Stimulated activated CD4-positive, alpha-beta T cell treated with anti-CD3 and anti-CD28 coated beads, Interleukin-2, amount 100 ng/mL, for 48 hours (primary cell): ENCODE measurements at places on chromosomes 7 and 10.

DNA sequence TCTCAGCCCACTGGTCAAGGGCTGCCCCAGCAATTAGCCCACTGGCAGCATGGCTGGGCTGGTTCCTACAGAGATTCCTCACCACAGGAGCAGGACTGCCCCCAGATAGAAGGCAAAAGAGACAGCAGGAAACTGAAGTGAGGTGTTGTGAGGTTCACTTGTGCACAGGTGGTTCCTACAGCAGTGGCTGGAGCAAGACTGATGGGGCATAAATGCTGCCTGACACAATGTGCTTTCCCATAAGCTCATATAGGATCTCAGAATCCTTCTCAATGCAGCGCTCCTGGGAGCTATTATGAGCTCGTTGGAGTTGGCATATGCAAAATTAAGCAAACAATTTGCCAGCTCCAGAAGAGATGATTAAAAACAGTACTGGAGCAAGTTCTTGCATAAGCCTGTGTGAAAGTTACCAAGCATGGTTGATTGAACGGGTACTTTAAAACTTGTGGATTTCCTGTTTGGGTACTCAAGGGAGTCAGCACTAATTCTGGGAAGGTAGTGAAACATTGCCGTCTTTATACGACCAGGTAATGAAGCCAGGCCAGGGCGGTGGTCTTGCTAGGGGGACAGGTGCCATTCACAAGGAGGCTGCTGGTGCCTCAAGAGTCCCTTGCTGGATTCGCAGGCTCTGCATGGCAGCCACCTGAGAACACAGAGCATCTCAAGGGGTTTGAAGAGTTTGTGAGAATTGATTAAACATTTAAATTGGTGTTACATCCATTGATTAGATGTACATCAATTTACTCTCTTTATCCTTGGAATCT, 20.3 kb upstream of the PRKCQ start:
- no peak for DNase-seq

DNA sequence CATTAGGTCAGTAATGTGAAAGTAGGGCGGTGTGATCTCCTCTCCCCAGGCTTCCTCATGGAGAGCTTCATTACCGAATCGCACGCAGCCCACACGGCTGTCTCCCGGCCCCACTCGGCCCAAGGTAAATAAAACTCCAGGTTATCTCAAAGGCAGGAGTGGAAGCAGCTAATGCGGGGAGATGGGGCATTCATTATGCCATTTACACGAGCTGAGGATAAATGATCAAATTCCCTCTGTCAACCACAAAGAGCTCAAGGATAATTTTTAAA, 93.5 kb downstream of the ADARB2 start:
- no peak for DNase-seq

DNA sequence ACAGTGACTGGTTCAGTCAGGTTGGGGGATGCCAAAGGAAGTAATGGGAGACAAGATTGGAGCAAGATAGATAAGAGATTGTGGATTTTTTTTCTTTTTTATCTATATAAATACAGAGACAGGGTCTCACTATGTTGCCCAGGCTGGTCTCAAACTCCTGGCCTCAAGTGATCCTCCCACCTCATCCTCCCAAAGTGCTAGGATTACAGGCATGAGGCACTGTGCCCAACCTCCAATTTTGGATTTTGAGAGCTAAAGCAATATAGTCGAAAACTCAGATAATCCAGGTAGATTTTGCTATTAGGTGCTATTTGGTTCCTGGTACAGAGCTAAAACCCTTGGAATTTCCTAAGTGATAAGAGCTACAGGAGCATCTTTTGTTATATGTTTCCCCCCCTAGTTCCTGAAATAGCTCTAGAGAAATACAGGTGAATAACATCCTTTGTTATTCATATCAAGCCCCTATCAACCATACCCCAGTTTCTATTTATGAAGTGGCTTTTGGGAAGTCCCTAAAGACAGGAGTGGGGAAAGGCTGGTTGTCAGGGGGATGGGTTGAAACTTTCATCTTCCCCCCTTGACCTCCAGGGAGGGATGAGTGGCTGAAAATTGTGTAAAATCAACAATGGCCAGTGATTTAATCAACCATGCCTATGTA, 151.2 kb downstream of the CFTR start:
- DNase-seq, result no peak

DNA sequence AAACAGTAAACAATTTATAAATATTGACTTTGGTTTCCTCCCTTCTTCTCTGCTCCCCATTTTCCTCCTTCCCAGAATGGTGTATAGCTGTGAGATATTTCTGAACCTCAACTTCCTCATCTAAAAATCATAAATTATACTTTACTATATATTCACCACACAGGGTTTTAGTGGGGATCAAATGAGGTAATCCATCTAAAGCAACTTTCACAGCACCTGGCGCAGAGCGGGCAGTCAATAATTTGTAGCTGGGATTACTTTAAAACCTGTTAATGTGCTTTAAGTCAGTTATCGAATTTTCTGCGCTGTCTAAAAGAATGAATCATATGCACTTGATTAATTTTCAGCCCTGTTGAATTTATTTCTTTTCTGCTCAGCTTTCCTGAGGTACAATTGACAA, 172.7 kb downstream of the PTEN start:
- DNase-seq, result no peak

DNA sequence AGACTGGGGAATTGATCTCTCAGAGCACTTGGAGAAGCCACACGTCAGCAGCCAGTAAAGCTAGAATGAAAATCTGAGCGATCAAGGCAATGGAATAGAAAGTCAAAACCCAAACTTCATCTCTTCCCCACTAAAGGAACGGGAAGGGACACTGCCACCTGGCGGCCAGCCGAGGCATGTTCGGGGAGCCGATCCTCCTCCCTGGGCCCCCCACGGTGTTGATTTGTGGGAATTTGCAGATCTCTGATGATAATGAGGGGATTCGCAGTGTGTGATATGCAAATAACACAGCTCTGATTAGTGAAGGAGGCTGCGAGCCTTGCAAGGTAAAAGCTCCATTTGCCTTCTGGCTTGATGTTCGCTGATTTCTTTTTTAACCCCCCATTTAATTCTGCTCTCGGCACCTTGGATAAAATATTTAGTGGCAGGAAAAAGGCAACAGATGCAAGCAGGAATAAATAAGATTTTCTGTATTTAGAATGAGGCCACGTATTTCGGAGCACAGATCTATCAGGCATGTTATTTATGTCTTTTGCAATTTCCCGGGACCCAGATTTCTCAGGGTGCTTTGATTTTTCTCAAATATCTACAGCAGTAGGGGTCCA, 258.6 kb downstream of the PAXIP1 start:
- peak; percentile 31 for DNase-seq

- DNase-seq, result no peak
These were observed 33.0 kb downstream of the WDR37 start for GRCh38 chr10:1089017-1089689.

- no peak for DNase-seq
These were observed 488.4 kb upstream of the AKR1E2 start for GRCh38 chr10:4337563-4337962.
